ENCODE measurements at places on chromosomes 1 and 21. TPM values are rescaled to one million over a fixed set of nuclear protein-coding genes. Genes with fewer than 3 reads are reported as not detected.

The SMPDL3B gene
- total RNA-seq: 0.55 TPM

The THEM5 gene
- not detected for total RNA-seq

The LCE1E gene
- total RNA-seq: not detected

DNA sequence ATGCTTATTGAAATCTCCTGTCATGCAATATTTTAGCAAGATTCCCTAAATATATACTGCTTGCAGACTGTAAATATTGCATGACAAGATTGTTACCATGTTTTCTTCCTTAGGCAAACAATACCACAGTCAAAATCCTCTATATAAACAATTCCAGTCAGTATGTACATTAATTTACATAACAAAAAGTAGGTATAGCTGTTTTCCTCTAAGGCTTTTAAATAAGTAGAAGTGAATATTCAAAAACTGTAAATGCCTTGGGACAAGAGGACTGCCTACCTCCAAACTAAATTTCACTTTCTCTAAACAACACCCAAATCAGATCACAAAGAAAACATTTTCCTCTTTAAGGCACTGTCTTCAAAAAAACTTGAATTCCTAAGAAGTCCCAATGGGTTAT is 17.3 kb upstream of the FOXD3 start:
- H3K36me3 ChIP-seq: no peaks in the 10 kb centered on the region
- H3K27ac ChIP-seq: no peak overlapping the region
- H3K27me3 ChIP-seq: peaks cover 43% of the 10 kb centered on the region
- H3K4me3 ChIP-seq: no peak overlapping the region

DNA sequence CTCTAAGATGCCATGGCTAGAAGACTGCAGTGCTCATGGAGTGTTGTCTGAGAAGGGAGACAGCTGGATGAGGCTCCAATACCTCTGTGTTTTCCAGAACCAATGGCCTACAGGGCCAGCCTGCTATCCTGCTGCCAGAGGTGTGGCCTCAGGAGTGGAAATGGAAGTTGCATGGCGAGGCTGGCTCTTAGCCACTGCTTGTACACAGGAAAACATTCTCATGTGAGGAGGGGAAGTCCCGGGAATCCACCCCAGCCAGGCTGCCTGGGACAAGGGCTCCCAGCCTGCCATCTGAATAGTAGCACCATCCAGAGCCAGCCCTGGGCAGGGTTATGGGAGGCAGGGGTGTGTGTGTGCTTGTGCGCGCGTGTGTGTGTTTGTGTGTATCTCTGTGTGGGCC is 56.5 kb downstream of the SDC3 start:
- no peaks in the 10 kb centered on the region for H3K4me1 ChIP-seq
- no peak for DNase-seq
- H3K27me3 ChIP-seq: peaks cover 23% of the 10 kb centered on the region
- H3K4me3 ChIP-seq: no peak overlapping the region

DNA sequence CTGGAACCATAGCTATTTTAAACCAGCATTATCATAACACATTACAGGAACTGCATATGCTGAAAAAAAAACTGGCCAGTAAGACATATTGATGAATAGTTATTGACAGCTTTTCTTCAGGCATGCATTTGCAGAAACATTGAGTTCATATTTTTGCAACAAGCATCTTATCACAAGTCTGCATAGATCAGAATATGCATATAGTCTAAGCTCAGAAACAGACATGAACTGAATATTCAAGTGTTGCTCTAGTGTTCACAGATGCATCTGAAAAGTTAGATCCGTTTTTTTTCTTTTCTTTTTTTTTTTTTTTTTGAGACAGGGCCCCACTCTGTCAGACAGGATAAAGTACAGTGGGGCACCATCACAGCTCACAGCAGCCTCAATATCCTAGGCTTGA is 22.8 kb downstream of the PRMT6 start:
- H3K4me1 ChIP-seq: no peaks in the 10 kb centered on the region
- peaks cover 10% of the 10 kb centered on the region for H3K27me3 ChIP-seq
- no peak for DNase-seq
- no peaks in the 10 kb centered on the region for H3K36me3 ChIP-seq
- no peak overlapping the region for H3K4me3 ChIP-seq

GRCh38 chr1:22776035-22776613 is 65.5 kb downstream of the EPHB2 start:
- peaks cover 15% of the 10 kb centered on the region for H3K27me3 ChIP-seq
- H3K4me1 ChIP-seq: no peaks in the 10 kb centered on the region
- H3K36me3 ChIP-seq: no peaks in the 10 kb centered on the region
- no peak for DNase-seq
- no peak overlapping the region for H3K4me3 ChIP-seq

GRCh38 chr1:60394436-60394835 is 320.9 kb upstream of the C1orf87 start:
- H3K4me1 ChIP-seq: no peaks in the 10 kb centered on the region
- no peak for DNase-seq
- no peak overlapping the region for H3K27ac ChIP-seq
- no peak overlapping the region for H3K4me3 ChIP-seq
- H3K27me3 ChIP-seq: no peaks in the 10 kb centered on the region

GRCh38 chr1:247402120-247402675 is 13.8 kb upstream of the NLRP3 start:
- H3K27ac ChIP-seq: no peak overlapping the region
- H3K4me1 ChIP-seq: peaks cover 11% of the 10 kb centered on the region
- H3K27me3 ChIP-seq: peaks cover 9% of the 10 kb centered on the region
- DNase-seq: no peak
- H3K4me3 ChIP-seq: no peak overlapping the region

Data from activated CD4-positive, alpha-beta T cell treated with anti-CD3 and anti-CD28 coated beads for 36 hours (primary cell).